ENCODE measurements at places on chromosomes 4 and X.

GRCh38 chr4:73750730-73751129, 10.4 kb downstream of the CXCL8 start:
- no peak for DNase-seq

- no peak for DNase-seq
Observed at GRCh38 chr4:56728512-56728911, 47.4 kb upstream of the HOPX start.

DNA sequence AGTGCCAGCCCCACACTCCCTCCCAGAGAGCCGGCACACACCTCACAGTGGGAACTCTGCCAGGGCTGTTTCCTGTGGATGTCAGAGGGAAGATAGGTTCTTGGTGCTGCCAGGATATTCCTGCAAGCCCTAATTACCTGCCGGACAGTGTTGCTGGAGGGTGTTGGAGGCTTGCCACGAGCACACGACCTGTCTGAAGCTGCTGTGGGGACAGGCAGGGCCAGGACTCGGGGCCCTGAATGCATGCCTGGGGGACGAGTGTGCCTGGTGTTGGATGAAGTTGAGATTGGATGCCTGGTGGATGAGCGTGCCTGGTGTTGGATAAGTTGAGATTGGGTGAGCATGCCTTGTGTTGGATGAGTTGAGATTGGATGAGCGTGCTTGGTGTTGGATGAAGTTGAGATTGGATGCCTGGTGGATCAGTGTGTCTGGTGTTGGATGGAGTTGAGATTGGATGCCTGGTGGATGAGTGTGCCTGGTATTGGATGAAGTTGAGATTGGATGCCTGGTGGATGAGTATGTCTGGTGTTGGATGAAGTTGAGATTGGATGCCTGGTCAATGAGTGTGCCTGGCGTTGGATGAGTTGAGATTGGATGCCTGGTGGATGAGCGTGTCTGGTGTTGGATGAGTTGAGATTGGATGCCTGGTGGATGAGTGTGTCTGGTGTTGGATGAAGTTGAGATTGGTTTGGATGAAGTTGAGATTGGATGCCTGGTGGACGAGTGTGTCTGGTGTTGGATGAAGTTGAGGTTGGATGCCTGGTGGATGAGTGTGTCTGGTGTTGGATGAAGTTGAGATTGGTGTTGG, 23.2 kb upstream of the UVSSA start:
- DNase-seq: no peak

DNA sequence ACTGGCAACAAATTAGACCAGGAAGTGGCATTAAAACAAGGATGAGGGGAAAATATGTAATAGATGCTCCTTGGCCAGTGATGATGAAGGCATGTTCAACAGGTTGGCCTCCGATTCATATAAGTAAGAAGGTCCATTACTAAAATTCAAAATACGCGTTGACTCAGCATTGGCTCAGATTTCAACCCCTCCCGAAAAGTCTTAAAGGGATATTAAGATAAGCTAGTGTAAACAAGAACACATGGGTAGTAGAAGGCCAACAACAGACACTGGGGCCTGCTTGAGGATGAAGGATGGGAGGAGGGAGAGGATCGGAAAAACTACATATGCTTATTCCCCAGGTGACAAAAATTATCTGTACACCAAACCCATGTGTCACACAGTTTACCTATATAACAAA, 19.1 kb upstream of the LAP3 start:
- no peak for DNase-seq

- no peak for DNase-seq
Observed at GRCh38 chr4:5749568-5749967, 38.6 kb downstream of the EVC start.

GRCh38 chr4:53974561-53974960, 89.8 kb downstream of the CHIC2 start:
- DNase-seq: no peak

DNA sequence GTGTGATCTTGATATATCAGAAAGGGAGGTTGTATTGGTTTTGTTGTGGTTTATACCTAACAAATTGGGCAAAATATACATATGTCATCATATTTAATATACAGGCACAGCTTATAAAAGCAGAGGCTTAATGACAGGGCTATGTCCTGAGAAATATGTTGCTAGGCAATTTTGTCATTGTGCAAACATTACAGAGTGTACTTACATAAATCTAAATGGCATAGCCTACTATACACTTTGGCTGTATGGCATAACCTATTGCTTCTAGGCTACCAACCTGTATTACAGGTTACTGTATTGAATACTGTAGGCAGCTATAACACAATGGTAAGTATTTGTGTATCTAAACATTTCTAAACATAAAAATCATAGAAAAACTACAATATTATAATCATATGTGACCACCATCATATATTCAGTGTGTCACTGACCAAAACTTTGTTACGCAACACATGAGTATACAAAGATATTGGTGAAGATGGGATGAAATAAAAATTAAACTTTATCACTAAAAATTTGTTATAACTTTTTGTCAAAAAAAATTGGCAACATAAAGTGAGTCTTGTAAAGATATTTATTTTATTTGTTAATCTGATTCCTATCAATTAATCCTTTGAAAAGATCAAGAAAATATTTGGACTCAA, 414.0 kb upstream of the HS3ST1 start:
- no peak for DNase-seq

DNA sequence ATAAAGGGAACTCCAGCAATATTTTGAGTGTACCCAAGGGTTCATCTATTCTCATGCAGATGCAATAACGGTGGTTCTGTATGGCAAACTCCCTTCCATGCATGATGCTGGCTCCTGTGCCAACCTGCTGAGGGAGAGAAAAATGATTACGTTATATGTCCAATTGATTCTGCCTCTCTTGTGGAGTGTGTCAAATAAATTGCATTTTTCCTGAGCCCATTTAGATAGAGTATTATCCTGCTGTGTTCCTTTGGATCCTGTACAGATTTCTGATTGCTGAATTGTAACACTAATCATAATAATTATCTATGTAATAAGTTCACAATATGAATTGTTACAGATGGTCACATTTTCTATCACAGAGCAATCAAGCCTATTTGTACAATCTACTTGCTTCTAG, 821.7 kb downstream of the C4orf33 start:
- DNase-seq: no peak

GRCh38 chrX:7073336-7073735, 74.2 kb upstream of the STS start:
- DNase-seq: no peak

DNA sequence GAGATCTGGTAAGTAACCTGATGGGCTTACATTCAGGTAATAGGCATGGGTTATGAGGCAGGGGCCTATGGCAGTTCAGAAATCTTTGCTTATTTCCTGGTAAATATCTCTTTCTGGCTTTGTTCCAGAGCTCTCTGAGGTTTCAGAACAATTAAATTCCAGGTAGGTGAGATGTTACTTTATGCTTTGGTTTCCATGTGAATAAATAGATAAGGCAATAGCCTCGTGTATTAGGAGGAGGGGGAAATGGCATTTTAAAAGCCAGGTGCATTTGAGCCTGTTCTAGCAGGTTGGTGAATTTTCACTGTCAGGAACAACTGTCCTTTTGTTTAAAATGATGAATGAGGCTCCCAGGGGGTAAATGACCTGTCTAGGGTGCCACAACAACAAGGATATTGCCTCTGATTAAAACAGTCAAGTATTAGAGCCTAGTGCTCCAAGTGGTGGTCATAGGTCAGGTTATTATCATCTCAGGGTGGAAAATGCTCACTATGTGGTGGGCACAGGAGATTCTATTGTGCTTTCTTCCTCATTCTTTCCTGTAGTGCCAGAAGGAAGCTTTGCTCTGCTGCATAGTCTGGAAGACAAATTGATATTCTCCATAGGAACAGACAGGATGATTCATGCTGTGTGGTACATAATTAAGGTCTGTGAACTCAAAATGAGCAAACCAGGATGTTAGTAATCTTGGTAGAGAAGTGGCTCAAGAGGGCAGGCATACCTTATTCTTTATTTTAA, 296.2 kb downstream of the INPP4B start:
- DNase-seq: no peak

GRCh38 chr4:186249785-186250754, 15.9 kb upstream of the F11 start:
- no peak for DNase-seq

DNA sequence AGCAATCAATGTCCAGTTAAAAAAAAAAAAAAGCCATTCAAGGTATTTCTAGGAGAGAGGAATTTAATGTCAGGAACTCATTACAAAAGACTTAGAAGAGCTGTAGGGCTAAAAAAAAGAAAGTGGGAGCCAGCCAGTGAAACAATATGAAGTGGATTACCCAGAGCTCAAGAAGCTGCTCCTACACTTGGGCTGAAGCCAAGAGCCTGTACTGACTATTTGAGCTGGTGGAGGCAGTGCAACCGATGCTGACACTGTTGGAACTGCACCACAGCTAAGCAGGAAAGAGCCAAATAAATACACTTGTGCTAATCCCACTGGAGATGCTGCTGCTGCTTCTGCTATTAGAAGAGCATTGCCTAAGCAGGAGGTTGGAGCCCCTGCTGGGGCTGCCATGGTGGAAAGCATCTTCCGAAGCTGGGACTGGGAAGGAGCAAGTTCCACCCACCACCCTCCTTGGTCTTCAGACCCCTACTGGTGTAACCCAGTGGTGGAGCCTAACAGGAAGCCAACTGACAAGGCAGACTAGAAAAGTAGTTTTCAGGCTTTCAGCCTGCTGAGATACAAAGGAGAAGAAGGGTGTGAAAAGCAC, 65.4 kb downstream of the CXXC4 start:
- DNase-seq: no peak

DNA sequence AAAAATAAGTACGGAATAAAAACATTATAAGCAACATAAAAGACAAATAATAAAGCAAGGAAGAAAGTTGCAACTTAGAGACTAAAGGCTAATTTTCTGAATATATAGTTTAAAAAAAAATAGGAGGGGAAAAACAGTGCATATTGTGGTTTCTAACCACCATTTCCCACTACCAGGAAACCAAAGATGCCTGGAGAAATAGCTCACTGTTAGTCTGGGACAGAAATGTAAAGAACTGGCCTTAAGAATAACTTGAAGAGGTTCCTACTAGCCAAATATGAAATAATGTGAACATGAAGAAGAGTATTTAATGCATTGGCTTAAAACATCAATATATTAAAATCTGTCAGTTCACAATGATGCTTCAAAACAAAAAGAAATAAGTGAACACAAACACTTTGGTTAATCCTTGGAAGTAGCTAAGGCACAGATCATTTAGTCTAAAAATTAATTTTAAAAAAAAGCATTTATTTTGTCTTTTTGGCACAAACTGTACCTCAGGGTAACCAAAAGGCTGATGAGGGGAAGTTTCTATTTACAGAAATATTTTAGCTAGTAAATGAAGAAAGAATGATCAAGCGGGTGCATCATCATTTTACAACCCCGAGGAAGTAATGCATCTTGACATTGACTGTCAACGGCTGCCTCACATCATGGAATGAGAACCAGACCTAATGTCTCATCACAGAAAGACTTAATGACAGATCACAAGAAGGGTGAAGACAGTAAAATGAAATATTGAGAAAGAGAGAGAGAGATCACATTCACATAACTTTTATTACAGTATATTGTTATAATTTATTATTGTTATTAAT, 297.2 kb upstream of the LDB2 start:
- DNase-seq: no peak

DNA sequence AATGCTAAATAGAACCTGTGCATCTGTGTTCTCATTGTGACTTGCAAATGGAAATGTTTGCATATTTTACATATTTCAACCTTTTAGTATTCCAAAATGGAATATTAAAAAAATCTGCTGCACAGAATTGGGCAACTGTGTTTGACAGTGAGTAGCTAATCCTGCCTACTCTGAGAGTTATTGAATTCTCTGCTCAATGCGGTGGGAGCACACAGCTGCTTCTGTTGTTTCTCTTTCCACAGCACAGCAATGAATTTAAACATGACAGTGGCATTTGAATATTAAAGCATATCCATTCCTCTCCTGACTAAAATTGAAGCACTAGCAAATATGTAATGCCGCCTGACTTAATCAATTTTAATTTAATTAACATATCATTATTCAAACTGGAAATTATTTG, 366.6 kb downstream of the GASK1B start:
- DNase-seq: no peak

Data from memory B cell (primary cell).